GF-D8 (cell line): ENCODE measurements at places on chromosomes 6 and 20.

- no peak for DNase-seq
Measured at GRCh38 chr6:28748192-28748591, 175.6 kb downstream of the TRIM27 start.

DNA sequence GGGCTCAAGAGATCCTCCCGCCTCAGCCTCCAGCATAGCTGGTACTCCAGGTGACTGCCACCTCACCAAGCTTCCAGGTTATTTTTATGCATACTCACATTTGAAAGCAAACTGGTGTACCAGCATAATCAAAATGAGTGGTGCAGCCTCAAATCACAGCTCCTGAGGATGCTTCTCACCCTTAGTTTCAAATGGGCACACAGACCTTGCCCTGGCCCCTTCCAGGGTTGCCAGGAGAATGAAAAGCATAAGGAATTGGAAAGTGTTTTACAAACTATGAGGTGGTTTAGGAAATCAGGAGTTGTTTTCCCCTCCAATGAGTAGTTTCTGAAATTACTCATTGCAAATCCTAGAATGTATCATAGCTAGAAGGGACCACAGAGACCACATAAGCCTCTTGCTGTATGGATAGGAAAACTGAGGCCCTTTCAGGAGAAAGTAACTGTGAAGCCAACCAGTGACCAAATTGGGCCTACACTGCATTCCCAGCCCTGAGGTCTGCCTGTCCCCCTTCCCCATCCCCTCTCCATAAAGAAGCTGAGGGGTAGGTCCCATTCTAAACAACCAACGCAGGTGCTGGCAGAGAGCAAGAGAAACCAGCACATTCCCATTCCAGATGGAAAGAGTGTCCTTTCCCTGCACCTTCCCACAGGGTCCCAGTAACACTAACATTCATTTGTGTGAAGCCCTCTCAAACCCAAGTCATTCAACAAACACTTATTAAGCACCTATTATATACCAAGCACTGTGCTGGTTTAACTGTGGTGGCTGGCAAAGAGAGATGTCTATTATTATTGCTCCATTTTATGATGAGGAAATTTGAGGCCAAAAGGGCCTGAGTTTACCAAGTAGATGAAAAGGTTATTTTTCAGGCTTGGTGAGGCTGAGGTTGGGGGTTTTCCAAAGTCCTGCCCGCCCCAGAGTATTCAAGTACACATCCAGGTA is 2.1 kb upstream of the E2F1 start:
- no peak for DNase-seq

DNA sequence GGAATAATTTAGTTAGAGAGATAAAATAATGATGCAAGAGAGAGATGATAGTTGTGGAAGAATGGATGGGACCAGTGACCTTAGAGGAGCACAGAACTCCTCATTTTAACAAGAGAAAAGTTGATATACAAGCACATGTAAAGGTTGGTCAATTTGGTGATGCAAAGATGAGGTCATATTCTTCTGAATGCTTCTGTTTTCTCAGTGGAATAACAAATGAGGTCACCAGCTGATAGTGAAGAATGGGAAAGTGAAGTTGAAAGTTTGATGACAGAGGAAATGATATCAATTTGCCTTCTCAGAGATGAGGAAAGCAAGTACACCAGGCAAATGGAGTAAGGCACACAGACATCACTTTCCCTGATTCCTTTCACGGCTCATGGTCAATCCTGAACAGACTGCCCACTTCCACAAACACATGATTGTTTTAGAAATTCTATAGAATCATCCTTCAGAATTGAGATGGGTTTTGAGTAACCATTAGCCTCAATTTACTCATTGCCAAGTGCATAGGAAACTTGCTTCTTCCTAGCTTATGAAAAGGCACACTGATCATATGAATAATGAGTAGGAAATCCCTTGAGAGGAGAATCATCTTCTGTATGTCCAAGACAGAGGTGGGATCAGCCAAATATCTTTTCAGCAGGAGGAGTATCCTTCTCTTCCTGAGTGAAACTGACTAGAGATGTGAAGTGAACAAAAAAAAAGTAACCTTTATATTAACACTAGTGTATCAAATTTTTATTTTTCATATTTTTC is 82.4 kb upstream of the TCF21 start:
- no peak for DNase-seq

DNA sequence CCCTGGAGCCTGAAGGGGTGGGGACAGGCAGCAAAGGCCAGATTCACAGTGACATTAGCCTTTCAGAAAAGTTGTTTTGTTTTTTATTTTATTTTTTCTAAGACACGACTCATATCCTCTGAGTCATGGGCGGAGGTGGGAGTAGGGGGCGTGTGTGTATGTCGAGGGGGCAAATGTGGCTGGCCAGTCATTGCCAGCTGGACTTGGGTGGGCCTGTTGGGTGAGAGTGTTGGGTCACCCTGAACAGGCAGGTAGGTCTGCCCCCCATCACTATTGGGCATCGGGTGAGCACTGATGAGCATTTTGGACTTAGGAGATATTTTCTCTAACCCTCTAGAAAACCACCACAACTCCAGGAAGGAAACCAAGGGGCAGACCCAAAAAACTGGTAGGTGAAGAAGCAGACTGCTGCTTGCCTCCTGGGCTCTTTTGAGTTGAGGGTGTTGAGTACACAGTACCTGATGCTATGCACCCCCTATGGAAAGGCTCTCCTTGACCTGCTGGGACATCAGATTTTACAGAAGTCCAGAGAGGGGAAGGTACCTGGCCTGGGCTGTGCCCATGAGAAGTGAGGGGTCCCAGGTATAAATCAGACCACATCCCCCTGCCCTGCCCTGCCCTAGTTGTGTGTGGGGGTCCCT is 5.6 kb downstream of the SMIM29 start:
- no peak for DNase-seq

- DNase-seq: no peak
Measured at GRCh38 chr20:9838035-9838377, 870 bp downstream of the PAK5 start.
